ENCODE measurements at places on chromosomes 2 and 18. TPM values are rescaled to one million over a fixed set of nuclear protein-coding genes. Genes with fewer than 3 reads are reported as not detected.

- peak overlapping the region; percentile 88 for H3K27ac ChIP-seq
- H3K36me3 ChIP-seq: no peaks in the 10 kb centered on the region
- peak; percentile 22 for DNase-seq
- peaks cover 57% of the 10 kb centered on the region for H3K4me1 ChIP-seq
Observed at GRCh38 chr18:79522451-79523205, 126.9 kb downstream of the NFATC1 start.

- H3K4me1 ChIP-seq: no peaks in the 10 kb centered on the region
- H3K36me3 ChIP-seq: no peaks in the 10 kb centered on the region
- H3K27me3 ChIP-seq: no peaks in the 10 kb centered on the region
- no peak overlapping the region for H3K27ac ChIP-seq
Observed at GRCh38 chr2:71882949-71883472, 264.7 kb downstream of the CYP26B1 start.

GRCh38 chr2:86304416-86304815, 33.0 kb downstream of the REEP1 start:
- DNase-seq: no peak
- H3K36me3 ChIP-seq: no peaks in the 10 kb centered on the region
- no peak overlapping the region for H3K4me3 ChIP-seq
- no peak overlapping the region for H3K27ac ChIP-seq

DNA sequence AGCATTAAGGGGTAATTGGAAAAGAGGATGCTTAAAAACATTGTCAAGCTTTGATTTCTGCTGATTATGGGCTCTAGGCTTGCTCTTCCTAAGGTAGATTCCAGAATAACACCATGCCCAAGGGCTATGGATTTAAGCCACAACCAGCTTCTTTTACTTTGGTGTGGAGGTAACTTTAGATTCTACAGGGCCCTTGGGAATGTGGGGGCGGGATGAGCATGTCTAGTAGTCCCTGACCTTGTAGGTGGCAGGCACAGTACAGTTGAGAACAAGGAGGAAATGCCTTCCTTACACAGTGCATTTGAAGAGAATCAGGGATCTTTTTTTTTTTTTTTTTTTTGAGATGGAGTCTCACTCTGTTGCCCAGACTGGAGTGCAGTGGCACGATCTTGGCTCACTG, 364.2 kb downstream of the NYAP2 start:
- no peak for DNase-seq
- no peak overlapping the region for H3K27ac ChIP-seq
- H3K36me3 ChIP-seq: no peaks in the 10 kb centered on the region
- no peak overlapping the region for H3K4me3 ChIP-seq
- H3K27me3 ChIP-seq: no peaks in the 10 kb centered on the region
- no peaks in the 10 kb centered on the region for H3K4me1 ChIP-seq

GRCh38 chr2:151789055-151789834, 39.0 kb downstream of the ARL5A start:
- H3K27ac ChIP-seq: no peak overlapping the region
- no peaks in the 10 kb centered on the region for H3K27me3 ChIP-seq
- no peak overlapping the region for H3K4me3 ChIP-seq
- peaks cover 21% of the 10 kb centered on the region for H3K36me3 ChIP-seq

DNA sequence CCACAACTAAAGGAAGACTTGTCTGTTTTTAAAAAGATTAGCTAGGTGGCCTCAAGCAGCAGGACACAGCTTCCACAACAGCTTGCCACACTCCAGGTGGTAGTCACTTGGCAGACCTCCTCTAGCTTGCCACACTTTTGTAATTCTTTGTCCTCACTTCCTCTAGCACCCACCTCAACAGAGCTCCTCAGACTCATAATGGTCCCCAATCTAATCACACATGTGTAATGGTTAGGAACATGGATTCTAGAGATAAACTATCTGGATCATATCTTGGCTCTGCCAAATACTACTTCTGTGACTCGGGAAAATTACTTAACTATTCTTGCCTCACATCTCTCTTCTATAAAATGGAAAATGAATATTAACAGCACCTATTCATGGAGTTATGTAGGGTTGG, 3.5 kb downstream of the SNRNP200 start:
- DNase-seq: no peak
- H3K36me3 ChIP-seq: peaks cover 72% of the 10 kb centered on the region
- no peak overlapping the region for H3K4me3 ChIP-seq
- H3K4me1 ChIP-seq: peaks cover 24% of the 10 kb centered on the region
- H3K27me3 ChIP-seq: no peaks in the 10 kb centered on the region

DNA sequence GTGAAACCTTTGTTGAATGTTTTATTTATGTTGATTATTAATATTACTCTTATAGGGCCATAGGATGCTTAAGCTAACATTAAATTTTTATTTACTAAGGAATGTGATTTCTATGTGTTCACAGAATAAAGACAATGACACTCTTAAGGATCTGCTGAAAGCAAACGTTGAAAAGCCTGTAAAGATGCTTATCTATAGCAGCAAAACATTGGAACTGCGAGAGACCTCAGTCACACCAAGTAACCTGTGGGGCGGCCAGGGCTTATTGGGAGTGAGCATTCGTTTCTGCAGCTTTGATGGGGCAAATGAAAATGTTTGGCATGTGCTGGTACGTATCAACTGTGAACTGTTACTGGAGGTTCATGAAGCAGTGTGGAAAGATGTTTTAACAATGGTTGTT, 20.4 kb downstream of the GORASP2 start:
- no peak for DNase-seq
- no peaks in the 10 kb centered on the region for H3K4me1 ChIP-seq
- peaks cover 53% of the 10 kb centered on the region for H3K36me3 ChIP-seq
- no peak overlapping the region for H3K4me3 ChIP-seq
- no peak overlapping the region for H3K27ac ChIP-seq

GRCh38 chr18:37383036-37383785, 182.4 kb downstream of the CELF4 start:
- H3K27me3 ChIP-seq: peaks cover 2% of the 10 kb centered on the region
- no peaks in the 10 kb centered on the region for H3K4me1 ChIP-seq
- no peak overlapping the region for H3K27ac ChIP-seq
- DNase-seq: no peak

Gene FIGN
- not detected for total RNA-seq

Gene CNTNAP5
- total RNA-seq: not detected

Gene RIOK3
- 164 TPM for total RNA-seq

DNA sequence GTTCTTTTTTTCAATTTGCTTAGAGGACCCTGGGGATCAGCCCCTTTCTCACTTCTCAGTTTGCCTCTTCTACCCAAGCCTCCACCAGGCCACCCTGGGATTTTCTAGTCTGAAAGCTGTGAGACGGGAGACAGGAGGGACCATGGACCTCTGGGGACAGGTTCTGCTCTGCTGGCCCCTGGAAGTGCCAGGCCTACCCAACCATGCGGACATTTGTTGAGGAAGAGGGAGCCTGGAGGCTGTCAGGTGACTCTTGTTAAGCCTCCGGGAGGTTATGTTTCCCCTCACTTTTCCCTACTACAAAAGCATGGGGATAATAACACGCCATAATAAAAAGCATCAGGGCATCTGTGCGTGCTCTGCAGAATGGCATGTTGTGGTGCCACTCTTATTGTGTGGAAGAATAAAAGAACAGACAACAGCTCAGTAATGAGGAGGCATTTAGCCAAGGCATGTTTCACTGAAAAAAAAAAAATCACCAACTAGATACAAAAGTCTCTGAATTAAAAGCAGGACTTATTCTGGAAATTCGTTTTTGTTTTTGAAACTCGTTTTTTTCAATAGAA, 48.3 kb upstream of the PLA2R1 start:
- H3K4me1 ChIP-seq: no peaks in the 10 kb centered on the region
- H3K4me3 ChIP-seq: no peak overlapping the region
- H3K27ac ChIP-seq: no peak overlapping the region

Gene WDR7
- total RNA-seq: 71.1 TPM

DNA sequence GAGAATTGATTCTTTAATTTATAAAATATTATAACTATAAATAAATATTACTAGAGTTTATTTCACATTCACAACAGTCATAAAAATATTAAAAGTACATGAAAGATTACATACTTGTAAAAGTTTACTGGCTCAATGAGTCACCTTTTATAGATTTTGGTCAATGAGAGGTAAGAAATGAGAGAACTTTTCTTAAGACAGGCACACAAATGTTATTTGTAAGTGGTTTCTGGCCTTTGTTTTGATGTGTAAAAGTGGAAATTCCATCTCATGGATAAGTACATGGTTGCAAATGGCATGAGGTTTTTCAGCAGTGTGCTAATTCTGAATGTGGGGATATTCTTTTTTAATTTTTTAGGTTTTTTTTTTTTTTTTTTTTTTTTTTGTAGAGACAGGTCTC, 63.8 kb downstream of the TTC27 start:
- H3K4me1 ChIP-seq: no peaks in the 10 kb centered on the region
- no peak for DNase-seq
- no peak overlapping the region for H3K4me3 ChIP-seq
- H3K27me3 ChIP-seq: no peaks in the 10 kb centered on the region

DNA sequence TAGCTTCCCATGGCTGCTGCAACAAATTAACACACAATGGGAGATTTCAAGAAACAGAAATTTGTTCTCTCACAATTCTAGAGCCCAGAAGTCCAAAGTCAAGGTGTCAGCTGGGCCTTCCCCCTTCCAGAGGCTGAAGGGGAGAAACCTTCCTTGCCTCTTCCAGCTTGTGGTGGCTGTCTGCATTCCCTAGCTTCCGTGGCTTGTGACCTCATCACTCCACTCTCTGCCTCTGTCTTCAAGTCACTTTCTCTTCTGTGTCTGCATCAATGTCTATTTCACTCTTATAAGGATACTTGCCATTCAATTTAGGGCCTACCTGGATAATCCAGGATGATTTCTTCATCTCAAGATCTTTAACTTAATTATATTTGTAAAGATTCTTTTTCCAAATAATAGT, 16.8 kb upstream of the SRBD1 start:
- no peak overlapping the region for H3K27ac ChIP-seq
- DNase-seq: no peak
- H3K36me3 ChIP-seq: no peaks in the 10 kb centered on the region
- H3K4me1 ChIP-seq: no peaks in the 10 kb centered on the region
- no peak overlapping the region for H3K4me3 ChIP-seq

DNA sequence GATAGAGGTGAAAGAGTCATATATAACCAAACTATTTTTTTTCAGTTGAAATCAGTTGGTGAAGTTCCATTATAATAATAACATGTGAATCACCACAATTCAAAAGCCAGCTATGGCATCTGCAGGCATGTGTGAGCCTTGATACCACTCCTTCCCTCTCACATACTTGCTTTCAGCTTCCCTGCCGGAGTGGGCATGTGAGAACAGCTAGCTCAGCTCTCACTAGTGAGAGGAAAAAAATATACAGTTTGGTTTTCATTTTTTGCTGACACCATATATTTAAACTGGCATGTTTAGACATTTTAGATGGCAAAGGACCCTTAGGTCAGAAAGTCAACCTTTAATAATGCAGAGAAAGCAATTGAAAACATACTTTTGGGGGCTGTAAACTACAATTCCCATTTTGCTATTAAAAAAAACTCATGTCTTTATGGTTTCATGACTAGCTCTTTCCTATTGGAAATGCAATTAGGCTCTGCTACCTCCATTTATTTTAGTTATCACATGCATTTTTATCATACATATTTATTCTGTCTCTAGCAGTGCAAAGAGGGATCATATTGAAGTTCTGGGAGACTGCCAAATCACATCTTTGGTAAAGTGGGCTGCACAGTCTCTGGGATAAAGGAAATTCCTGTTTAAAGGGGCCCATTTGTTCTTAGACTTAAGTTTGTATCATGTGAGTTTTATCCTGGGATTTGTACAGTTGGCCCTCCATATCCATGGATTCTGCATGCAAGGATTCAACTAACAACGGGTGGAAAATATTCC, 33.2 kb upstream of the SLC40A1 start:
- no peaks in the 10 kb centered on the region for H3K27me3 ChIP-seq
- no peak for DNase-seq
- H3K4me1 ChIP-seq: no peaks in the 10 kb centered on the region
- no peak overlapping the region for H3K4me3 ChIP-seq
- H3K36me3 ChIP-seq: no peaks in the 10 kb centered on the region

DNA sequence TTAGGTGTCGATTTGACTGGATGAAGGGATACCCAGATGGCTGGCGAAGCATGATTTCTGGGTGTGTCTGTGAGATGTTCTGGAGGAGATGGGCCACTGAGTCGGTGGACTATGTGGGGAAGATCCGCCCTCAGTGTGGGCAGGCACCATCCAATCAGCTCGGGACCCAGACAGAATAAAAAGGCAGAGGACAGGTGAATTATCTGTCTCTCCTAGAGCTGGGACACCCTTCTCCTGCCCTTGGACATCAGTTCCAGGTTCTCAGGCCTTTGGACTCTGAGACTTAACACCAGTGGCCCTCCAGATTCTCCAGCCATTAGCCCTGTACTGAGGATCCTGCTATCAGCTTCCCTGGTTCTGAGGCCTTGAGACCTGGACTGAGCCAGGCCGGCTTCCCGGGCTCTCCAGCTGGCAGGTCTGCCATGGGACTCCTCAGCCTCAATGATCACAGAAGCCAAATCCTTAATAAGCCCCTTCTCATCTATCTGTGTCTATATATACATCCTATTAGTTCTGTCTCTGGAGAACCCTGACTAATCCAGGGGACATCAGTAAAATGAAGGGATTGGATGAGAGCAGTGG, 11.7 kb downstream of the PROC start:
- H3K27ac ChIP-seq: no peak overlapping the region
- H3K27me3 ChIP-seq: no peaks in the 10 kb centered on the region
- no peak overlapping the region for H3K4me3 ChIP-seq
- no peaks in the 10 kb centered on the region for H3K4me1 ChIP-seq

DNA sequence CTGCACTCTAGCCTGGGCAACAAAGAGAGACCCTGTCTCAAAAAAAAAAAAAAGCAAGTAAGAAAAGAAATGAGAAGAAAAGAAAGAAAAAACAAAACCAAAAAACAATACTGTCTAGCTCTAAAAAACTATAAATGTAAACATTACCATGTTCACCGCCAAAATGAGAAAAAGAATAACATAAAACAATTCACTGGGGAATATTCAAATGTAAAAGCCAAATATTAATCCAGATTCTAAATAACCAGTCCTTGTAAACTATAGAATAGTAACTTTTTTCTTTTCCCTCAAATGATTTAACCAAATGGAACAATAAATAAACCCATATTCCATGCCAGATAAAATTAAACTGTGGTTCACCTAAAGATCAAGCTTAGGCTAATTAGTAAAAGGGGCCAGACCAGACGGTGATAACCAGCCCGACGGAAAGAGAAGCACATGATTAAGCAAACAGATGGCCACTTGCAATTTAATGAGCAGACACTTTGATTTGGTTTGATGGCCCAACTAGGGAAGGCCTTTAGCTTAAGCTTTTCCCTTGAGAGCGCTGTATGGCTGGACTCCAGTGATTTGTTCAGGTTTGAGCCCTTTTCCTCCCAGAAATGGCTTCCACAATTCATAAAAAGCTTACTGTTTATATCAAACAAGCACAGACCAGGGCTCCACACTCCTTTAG, 39.4 kb upstream of the ZNF397 start:
- no peak overlapping the region for H3K4me3 ChIP-seq
- H3K27ac ChIP-seq: no peak overlapping the region
- no peaks in the 10 kb centered on the region for H3K27me3 ChIP-seq
- H3K36me3 ChIP-seq: no peaks in the 10 kb centered on the region

Data from natural killer cell (primary cell).